H9 (cell line): ENCODE measurements at places on chromosomes 16 and 17. TPM values are rescaled to one million over a fixed set of nuclear protein-coding genes. Genes with fewer than 3 reads are reported as not detected.

GRCh38 chr16:48963901-48964615 is 317.6 kb downstream of the CBLN1 start:
- DNase-seq = no peak

Gene NARF
- total RNA-seq = 124 and 129 TPM in 2 replicates

DNA sequence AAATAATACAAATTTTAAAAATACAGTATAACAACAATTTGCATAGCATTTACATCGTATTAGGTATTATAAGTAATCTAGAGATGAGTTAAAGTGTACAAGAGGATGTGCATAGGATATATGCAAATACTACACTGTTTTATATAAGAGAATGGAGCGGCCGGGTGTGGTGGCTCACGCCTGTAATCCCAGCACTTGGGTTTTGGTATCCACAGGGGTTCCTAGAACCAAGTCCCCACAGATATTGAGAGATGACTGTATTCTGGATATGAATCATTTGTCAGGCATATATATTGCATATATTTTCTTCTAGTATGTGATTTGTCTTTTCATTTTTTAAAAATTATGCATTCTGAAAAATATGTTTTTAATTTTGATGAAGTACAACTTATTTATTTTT is 77.5 kb upstream of the MSI2 start:
- DNase-seq = no peak

Gene SNRNP25
- 75.3 and 78.5 TPM in 2 replicates for total RNA-seq

DNA sequence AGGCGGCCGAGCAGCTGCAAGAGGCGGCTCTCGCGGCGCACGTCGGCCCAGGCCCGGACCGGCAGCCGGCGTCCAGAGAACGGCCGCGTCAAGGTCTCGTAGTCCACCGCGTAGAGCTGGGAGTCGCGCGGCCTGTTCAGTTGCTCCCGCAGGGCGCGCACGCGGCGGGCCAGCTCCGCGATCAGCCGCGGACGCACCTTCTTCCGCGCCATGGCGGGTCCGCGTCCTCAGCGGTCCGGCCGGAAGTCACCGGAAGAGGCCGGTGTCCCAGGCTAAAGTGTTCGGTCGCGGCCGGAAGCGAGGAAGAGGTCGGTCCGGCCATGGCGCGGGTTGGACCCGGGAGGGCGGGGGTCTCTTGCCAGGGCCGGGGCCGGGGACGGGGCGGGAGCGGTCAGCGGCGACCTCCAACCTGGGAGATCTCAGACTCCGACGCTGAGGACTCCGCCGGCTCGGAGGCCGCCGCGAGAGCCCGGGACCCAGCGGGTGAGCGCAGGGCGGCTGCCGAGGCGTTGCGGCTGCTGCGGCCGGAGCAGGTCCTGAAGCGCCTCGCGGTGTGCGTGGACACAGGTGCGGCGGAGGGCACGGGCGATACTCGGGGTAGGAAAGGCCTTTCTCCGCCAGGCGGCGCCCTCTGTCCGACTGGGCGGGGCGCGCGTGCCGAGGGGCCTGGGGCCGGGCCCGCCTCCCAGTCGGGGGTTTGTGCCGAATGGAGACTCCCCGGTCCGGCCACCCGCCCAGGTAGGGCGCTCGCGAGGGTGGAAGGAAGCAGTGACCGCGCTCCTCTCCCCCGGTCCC is at the start of gene MRPS34:
Gene MRPS34, minus strand, starts transcription at position 227 of the 795 bp plus-strand sequence. Its CDS starts 15 bp downstream, at position 212.
- DNase-seq = peak; percentile 91

GRCh38 chr17:76623271-76624146 is 20.0 kb downstream of the ST6GALNAC1 start:
- peak; percentile 85 for DNase-seq

- no peak for DNase-seq
Measured at GRCh38 chr16:65500919-65501318, 379.1 kb upstream of the CDH11 start.

DNA sequence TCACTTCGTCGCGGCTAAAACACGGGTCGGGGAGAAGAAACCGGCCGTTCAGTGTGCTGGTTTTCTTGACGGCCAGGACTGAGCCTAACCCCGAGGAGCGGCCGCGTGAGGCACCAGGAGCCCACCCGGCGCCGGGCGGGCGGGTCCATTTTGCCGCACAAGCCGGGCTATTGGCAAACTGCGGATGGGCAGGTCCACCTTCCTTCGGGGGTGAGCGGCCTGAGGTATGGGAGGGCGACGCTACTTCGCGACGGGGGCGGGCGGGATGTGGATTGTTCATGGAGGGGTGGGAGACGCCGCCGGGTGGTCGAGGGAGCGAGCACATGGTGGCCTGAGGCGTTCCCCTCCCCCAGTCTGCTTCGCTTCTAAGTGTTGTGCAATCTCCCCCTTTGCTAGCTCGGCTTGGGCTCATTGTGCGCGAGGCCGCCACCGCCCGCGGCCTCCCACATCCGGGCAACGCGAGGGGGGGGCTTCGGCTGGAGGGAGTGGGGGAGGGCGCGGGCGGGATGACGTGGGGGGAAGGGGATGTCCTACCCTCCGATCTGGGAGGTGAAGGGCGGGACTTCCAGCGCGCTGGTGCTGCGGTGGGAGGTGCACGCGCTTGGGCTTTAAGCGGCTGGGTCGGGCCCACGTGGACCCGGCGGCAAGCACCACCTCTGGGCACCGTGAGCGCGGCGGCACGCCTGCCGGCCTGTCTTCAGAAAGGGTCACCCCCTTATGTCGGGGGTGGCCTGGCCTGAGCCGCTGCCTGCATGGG is 5.9 kb upstream of the CD68 start:
- DNase-seq = peak; percentile 90

GRCh38 chr17:59165933-59166342 is 10.4 kb downstream of the PRR11 start:
- DNase-seq = peak; percentile 69

Gene ACSM2A
- not detected in 2 replicates for total RNA-seq

DNA sequence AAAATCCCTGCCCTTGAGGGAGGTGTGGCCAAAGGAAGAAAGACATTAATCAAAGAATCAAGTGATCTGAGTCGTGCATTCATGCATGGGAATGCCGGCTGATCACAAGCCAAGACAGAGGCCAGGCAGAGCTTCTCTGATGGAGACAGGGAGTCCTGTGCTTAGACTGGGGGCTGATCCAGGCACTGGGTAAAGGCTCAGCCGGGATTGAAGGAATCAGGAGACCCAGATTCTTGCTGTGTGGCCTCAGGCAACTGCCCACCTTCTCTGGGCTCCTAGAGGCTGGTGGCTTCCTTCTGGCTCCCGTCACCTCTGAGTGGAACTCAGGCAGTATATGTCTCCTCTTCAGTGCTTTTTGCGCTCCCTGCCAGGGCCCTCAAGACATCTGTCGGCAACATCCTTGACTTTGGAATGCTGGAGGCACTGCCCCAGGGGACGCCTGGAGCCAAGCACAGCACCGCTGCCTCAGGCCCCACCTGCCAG is 17.7 kb downstream of the RAI1 start:
- peak; percentile 76 for DNase-seq

Gene PPP1R9B
- 23.0 and 25.8 TPM in 2 replicates for total RNA-seq

Gene PRSS21
- not detected in 2 replicates for total RNA-seq

DNA sequence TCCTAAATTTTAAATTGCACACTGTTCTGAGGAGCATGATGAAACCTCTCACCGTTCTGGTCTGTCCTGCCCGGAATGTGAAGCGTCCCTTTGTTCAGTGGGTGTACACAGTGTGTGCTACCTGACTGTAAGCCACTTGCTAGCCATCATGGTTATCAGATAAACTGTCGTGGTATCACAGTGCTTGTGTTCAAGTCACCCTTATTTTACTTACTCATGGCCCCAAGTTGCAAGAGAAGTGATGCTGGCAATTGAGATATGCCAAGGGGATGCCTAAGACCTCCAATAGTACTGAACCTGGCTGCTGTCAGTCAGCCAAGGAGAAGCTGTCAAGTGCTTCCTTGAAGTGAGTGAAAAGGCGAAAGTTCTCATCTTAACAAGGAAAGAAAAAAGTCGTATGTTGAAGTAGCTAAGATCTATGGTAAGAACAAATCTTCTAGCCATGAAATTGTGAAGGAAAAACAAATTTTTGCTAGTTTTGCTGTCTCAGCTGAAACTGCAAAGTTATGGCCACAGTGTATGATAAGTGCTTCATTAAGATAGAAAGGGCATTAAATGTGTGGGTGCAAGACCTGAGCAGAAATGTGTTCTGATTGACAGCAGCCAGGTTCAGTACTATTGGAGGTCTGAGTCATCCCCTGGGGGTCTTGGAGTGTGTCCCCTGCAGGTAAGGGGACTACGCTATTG is 5.8 kb downstream of the PIK3R6 start:
- peak; percentile 23 for DNase-seq

DNA sequence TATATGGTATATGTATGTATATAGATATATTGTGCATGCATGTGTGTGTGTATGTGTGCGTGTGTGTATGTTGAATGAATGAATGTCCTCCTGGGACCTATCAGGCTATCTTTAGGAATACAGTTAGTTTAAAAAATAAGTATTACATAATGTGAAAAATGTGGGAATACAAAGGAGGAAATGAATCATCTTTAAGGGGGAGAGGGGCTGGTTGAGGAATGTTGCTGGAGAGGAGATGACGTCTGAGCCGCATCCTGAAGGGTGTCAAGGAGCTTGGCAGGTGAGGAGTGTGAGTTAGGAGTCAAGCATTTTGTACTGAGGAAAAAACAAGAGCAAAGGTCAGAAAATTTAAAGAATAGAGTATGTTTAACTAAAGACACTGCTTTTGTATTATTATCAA is 62.4 kb upstream of the NLK start:
- no peak for DNase-seq

Gene MMP2
- 22.4 and 23.1 TPM in 2 replicates for total RNA-seq

Gene ARSG
- total RNA-seq = 3.5 and 3.6 TPM in 2 replicates

DNA sequence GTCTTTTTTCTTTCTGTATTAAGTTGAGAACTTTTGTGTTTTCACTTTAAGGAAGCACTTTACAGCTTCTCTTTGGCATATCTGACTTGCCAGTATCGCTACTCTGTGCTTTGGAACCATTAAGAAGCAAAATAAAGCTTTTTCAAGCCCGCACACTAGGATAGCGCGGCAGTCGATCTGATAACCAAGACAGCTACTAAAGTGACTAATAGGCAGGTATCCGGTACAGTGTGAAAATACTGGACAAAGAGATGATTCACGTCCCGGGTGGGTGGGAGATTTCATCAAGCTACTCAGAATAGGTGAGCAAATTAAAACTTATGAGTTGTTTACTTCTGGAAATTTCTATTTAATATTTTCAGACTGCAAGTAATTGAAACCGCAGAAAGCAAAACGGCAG is 53.8 kb downstream of the SHISA6 start:
- no peak for DNase-seq

GRCh38 chr16:30088832-30089624 is 2.7 kb downstream of the TBX6 start:
- DNase-seq = no peak

GRCh38 chr16:12228602-12229499 is 252.3 kb downstream of the SNX29 start:
- DNase-seq = peak; percentile 89

DNA sequence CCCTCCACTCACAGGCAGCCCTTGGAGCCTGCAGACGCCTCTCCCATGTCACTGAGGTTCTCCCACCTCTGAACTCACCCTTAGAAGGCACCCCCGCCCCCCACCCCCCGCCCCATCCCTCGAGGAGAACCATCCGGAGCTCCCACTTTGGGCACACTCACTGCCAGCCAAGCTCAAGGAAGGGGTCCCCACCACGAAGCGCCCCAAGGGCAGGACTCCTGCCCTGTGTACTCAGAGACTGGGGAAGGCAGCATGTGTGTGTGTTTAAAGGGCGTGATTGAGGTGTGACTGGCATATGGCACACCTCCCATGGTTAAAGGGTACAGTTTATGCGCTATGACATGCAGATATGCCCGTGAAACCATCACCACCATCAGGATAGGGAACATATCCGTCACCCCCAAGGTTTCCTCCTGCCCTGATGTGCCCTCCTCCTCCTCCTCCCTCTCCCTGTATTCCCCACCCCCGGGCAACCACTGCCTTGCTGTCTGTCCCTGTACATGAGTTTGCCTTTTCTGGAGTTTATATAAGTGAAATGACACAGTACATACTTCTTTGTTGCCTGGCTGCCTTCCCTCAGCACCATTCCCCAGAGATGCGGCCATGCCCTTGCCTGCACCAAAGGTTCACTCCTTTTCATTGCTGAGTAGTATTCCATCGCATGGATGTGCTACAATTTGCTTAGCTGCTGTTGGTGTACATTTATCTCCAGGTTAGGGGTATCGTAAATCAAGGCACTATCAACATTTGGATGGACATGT is 14.0 kb upstream of the RBFOX3 start:
- peak; percentile 15 for DNase-seq

DNA sequence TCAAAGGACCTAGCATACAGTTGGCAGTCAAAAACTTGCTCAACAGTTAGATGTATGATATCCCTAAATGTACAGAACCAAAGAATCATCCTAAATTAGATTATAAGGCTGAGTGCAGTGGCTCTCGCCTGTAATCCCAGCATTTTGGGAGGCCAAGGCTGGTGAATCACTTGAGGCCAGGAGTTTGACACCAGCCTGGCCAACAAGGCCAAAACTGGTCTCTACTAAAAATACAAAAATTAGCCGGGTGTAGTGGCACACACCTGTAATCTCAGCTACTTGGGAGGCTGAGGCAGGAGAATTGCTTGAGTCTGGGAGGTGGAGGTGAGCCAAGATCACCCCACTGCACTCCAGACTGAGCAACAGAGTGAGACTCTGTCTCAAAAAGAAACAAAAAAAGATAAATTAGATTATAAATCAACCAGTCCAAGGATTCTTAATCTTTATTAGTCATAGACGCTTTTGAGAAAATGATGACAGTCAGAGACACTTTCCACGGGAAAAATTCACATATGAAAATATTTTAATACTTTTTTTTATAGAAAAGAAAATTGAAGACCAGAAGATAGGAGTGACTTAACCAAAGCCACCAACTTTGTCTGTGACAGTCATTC is 77.6 kb downstream of the MMD start:
- no peak for DNase-seq

Gene KRT32
- not detected in 2 replicates for total RNA-seq

DNA sequence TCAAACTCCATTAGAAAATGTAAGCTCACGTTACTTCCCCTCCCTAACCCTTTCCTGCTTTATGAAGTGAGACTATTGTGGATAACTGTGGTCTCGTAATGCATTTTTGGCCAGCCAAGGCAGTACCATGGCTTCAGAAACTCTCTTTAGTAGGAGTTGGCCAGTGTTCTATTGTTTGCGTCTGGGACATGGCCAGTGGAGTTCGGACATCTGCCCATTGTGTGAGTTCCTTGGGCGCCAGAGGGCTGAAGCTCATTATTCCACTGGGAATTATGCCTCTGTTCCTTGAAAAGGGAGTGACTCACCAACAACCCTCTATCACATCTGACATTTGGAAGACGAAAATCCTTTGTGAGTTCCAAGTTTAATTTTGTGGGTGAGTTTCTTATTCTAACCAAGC is 319.5 kb upstream of the SOX9 start:
- no peak for DNase-seq

Gene CES1
- not detected in 2 replicates for total RNA-seq

- DNase-seq = no peak
Measured at GRCh38 chr17:60916043-60916442, 238.4 kb downstream of the BCAS3 start.

Gene ELOB
- total RNA-seq = 319 and 331 TPM in 2 replicates

Gene MYH2
- 0.68 and 0.90 TPM in 2 replicates for total RNA-seq

DNA sequence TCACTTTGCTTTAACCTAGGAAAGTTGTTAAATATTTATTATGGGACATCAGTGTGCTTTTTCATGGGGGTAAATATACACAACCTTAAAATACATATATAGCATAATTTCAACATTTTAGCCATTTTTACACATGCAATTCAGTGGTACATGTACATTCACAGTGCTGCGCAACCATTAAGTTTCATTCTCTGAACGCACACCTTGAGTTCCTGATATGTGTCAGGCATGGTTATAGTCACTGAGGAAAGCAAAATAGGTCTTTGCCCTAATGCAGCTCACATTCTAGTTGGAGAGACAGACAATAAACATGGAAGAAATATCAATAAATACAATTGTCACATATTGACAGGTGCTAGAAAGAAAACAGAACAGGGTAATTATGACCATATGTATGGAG is 12.8 kb upstream of the CNEP1R1 start:
- DNase-seq = no peak

Gene LRRC37A
- total RNA-seq = 1.9 and 2.0 TPM in 2 replicates

Gene SLC6A2
- total RNA-seq = 0.24 TPM in 1 of 2 replicates, not detected in the other

Gene LITAFD
- total RNA-seq = not detected in 2 replicates
